ENCODE measurements at places on chromosomes 5 and 9. TPM values are rescaled to one million over a fixed set of nuclear protein-coding genes. Genes with fewer than 3 reads are reported as not detected.
A peak's percentile ranks its signal among the peaks of the same experiment; 100 is the strongest.

The SARDH gene
- total RNA-seq = 6.3 TPM

DNA sequence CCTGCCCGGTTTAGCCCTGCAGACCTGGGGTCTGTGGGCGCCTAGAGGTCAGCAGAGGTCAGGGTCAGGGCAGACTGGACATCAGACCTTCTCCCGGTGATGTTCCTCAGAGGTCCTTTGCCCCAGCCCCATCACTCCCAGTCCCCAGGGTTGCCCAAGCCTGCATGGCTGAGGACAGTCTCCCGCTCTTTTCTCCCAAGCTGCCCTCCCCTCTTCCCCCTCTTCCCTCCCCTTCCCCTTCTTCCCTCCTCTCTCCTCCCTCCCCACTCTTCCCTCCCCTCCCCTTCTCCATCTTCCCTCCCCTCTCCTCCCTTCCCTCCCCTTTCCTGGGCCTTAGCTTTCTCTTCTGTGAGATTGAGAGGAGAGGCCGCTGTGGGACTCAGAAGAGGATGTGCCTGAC is 10.4 kb downstream of the LHX3 start:
- no peak for DNase-seq

The PLPP1 gene
- 70.8 TPM for total RNA-seq

DNA sequence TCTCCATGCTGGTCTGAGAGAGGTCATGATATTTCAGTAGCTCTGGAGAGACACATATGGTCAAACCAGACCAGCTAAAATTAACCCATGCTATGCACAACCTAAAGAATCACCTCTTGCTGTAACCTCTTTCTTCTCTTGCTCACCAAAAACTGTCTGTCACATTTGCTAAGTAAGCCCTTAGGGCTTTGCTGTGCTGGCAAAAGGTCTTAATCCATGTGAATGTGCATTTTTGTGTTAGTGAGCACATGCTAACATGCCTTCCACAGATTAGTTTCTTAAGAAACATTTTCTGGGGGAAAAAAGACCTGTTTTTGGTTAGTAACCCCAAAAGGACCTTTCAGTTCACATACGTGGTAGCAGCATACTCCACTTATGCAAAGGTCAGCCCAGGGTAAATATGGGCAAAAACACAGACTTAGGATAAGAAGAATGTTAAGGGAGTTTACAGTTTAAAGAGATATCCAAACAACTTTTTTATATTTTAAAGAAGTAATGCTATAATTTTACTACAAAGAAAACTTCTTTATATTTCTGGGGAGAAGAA is 124.2 kb upstream of the CCDC152 start:
- DNase-seq = no peak

DNA sequence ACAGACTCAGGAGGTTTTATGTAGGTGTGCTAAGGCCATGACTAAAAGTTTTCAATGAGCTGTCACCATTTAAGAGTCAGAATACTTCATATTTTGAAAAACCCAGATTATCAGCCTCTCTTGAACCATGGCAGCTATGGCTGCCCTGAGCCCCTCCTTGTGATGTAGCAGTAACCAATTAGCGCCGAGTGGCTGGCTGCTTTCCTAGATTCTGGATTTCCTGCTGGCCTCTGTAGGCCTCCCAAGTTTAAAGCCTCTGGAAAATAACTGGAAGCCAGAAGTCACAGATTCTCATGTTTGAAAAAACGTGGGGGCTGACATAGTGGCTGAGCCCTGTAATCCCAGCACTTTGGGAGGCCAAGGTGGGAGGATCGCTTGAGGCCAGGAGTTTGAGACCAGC is 25.5 kb downstream of the DAB2IP start:
- peak; percentile 73 for DNase-seq

The TMEFF1 gene
- total RNA-seq = 2.7 TPM

The MAPKAP1 gene
- 47.3 TPM for total RNA-seq

DNA sequence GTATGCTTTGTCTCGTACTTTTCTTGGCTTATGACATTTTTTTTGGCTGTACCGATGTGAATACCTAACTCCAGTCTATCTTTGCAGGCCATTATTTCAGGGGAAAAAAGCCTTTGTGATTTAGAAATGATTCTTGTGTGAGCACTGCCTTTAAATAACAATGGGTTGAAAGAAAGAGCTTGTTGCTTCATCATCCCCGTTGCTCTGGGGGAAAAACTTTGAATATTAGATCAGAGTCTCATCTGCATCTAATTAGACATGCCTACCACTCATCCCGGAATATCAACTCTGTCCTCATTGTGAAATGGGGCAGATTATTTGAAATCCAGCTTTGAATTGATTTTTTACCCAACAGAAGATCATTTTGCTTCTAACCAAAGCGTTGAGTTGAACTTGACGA is 13.5 kb downstream of the CXCL14 start:
- DNase-seq = no peak

DNA sequence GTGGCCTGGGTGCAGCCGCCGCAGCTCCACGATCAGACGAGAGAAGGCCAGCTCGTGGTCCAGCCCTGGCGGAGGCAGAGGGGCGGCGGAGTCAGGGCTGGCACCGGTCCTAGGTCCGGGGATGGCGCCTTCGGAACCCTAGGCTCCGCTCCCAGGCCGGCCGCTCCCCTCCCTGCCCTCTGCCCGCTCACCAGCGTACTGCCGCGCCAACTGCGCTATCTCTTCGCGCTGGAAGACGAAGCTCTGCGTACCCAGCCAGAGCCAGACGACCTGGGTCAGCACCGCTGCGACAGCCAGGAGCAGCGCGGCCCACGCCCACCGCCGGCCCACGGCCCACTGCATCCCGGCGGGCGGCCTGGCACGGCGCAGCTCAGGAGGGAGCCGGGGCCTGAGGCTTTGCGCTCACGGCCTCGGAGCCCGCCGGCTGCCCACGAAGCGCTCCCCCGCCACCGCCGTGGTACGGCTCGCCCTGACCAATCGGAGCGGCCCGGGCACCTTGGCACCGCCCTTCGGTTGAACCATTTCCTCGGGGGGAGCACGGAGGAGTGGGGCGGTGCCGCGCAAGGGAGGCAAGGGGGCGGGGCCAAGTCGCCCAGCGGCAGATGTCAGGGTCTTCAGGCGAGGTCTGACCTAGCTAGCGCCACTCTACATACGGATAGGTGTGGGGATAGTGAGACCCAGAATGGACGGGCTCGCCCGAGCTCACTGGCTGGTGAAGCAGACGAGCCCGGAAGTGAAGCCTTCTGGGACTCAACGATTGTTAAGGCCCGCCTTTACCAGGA is at the start of gene SIGMAR1:
SIGMAR1 (minus strand) TSS at position 432 of the 782 bp plus-strand sequence; CDS start at position 342, 90 bp downstream.
- peak; percentile 96 for DNase-seq

GRCh38 chr9:114216976-114217375 is 61.6 kb downstream of the COL27A1 start:
- no peak for DNase-seq

The ARHGEF39 gene
- 1.4 TPM for total RNA-seq

GRCh38 chr9:68781928-68782327 is 76.9 kb downstream of the PIP5K1B start:
- no peak for DNase-seq

The GARIN3 gene
- not detected for total RNA-seq

DNA sequence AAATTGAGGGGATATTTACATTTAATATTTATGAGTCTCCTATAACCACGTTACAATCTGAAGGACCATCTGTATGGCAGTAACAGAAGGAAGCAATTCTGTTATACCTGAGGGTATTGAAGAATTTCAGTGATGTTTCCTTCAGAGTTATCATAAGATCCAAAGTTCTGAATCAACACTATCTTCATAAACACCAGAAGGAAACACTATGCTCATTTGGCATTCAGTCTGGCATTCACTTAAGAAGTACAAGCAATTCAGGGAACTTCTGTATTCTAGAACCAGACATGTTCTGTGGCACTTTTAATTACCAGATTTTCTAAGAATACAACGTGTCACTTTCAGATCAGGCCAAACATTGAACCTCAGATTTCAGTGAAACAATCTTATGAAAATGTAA is 9.6 kb downstream of the DAB2 start:
- no peak for DNase-seq

- DNase-seq = peak; percentile 93
Observed at GRCh38 chr9:13962006-13962405, 351.9 kb downstream of the NFIB start.

GRCh38 chr5:171848486-171848885 is 62.9 kb downstream of the SMIM23 start:
- DNase-seq = no peak

DNA sequence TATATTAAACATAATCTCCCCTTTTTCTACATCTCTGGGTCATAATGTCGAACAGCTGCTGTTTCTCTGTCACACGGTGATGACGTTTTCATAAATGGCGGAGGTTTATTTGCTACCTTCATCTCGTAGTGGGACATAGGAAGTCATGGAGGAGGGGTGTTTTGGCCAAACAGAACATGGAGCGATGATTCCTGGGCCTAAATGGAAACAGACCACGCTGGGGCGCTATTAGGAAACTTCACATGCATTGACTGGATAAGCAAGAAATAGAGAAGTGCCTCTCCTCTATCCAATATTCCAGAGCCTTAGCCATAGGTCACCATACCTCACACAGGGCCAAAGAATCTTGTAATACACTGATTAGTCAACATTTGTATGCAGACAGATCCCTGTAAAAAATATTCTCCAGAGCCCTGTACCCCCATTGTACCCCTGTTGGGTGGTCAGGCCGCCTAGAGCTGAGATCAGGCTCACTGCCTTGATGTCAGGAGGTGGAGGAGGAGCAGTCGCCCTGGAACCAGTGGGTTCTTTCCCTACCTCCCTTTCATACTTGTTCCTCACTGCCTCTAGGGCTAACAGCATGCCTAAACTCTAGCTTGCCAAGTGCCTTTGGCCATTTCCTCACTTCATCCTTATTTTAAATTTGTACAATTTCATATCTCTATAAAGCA is 77.8 kb upstream of the SPIN1 start:
- DNase-seq = peak; percentile 11

DNA sequence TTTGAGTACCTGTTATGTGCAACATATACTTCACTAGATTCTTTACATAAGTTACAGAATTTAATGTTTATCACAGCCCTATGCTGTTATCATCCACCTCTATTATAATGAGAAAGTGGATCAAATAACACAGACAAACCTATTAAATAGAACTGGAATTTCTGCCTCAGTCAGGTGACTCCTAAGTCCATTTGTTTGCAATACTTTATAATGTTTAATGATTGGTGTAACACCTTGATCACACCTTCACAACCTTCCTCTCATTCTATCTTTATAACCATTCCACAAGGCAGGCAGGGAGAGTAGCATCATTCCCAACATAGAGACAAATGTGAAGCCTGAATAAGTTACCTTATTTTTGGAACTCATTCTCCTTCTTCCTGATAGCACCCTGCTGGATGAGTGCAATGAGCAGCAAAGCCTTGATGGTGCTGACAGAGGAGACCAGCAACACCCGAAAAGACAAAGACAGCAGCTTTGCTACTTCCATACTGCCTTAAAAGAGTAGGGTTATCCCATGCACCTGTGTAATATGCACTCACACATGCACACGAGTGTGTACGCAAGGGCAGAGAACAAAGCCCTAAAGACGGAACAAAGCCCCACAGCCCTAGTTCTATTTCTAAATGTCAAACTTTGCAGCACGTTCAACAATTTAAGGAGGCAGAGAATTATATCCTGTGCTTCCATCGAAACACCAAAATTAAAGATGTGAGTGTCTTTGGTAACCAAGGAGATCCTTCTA is 30.5 kb downstream of the SERINC5 start:
- no peak for DNase-seq

The SMIM27 gene
- total RNA-seq = 15.3 TPM

The ROPN1L gene
- total RNA-seq = 0.13 TPM

DNA sequence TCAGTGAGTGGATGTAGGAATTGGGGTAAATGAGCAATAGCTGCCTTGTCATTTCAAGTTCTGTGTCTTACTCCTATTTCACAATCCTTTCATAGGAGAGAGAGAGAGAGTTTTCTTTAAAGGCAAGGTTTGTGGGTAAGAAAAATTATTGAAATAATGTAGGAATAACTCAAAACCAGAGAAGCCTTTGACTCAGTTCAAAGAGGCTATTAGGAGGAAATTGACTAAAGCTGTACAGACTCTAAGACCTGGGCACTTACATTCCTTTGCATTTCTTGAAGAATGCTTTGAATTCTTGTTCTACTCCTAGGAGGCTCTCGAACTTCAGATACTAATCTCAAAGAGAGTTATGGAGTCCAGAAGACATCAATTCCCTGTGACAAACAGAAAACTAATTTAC is 257.1 kb downstream of the FBXL7 start:
- no peak for DNase-seq

- no peak for DNase-seq
Observed at GRCh38 chr5:177328545-177329231, 17.0 kb upstream of the MXD3 start.

GRCh38 chr5:100762108-100762507 is 141.0 kb downstream of the ST8SIA4 start:
- peak; percentile 39 for DNase-seq

GRCh38 chr5:129135633-129136032 is 41.1 kb downstream of the ISOC1 start:
- no peak for DNase-seq

The CYLC2 gene
- total RNA-seq = not detected

The TNC gene
- total RNA-seq = 28.4 TPM

GRCh38 chr5:102582696-102583095 is 83.9 kb upstream of the SLCO6A1 start:
- no peak for DNase-seq

- no peak for DNase-seq
Observed at GRCh38 chr9:129270903-129271431, 92.9 kb upstream of the IER5L start.

DNA sequence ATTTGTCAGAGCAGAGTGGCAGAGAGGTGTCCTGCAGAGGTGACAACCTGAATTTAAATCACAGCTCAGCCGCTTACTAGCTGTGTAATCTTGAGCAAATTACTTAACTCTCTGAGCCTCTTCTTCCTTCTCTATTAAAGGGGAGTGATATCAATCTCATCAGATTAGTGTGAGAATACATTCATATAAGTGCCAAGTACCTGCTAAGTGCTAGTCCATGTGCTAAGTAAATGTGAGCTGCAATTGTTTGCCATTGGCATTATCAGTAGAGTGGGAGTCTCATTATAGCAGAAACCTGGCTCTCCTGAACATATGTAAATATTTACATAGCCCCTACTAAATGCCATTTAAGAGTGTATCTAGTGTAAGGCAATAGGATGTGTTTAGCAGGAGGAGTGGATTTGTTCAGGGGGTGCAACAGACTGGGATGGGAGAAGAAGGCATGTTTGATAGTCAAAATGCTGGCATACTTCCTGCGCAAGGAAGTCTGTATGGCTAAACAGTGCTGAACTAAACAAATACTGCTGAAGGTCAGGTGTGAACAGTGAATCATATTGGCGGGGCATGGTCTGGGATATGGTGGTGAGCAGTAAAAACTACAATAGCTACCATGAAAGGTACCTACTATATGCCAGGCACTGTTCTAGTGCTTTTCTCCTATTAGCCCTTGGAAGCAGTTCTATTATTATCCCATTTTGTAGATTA is 74.5 kb downstream of the F2RL2 start:
- no peak for DNase-seq
